ENCODE measurements at places on chromosomes 6 and 20.

DNA sequence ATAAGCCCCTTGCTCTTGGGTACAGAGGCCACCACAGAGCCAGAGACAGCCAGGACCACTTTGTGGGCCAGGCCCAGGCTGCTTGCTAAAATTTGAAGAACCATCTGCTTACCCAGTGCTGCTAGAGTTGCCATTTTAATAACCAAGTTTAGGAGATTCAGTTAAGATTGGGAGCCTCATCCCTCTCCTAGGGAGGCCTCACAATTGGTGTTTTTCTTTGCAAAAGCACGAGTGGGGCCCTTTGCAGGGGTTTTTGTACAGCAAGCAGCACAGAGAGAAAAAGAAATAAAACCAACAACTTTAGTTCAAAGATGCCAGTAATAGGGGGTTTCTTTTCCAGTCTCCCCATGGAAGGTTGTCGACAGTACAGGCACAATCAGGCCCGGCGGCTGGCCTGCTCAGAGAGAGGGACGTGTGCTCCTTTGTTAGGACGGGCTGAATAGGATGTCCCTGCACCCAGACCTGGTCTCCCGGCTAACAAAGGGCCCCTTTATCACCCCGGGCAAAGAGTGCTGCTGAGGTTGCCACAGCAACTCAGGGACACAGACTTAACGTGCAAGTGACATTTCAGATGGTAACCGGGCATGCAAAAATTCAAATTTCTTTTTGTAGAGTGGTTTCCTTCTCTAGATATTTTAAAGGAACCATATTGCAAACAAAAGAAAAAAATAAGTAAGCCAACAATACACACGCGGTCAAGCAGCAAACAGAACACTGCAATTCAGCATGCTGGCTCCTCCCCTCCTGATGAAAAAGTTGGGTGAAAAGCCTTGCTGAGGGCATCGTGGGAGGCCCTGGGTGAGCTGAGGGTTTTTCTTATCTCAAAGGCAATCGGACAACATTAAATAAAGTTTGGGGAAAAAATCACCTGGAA, 10.5 kb upstream of the TOX2 start:
- DNase-seq = no peak

DNA sequence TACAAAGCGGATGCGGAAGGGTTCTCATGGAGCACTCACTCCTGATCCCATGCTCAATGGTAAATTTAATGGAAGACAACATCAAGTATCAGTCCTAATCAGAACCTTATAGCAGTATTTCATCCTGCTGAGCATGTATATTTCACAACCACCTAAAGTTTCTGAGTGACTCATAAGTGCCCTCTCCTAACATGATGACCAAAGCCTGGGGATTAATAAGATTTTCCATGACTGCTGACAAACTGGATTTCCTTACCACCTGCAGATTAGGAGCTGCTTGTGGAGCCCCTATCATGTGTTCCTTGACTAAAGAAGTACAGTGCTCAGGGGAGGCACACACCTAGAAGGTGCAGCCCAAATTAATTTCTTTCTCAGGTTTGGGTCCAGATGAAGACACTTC, 112.8 kb downstream of the INSM1 start:
- DNase-seq = no peak

DNA sequence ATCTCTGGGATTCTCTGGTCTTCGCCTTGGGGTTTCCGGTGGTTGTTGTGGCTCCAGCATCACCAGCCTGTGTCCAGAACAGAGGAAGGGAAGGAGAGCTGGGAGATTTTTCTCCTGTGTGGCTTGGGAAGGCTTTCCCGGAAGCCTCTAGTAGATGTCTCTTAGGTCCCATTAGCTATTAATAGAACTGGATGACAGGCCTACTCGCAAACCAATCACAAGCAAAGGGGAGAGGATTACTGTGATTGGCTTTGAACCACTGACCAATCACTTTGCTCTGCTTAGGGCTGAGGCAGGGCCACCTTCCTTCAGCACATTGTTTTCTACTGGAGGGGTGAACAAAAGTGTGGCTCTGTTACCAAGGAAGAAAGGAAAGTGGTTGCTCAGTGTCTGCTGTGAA, 203.4 kb upstream of the SULF2 start:
- DNase-seq = no peak

- DNase-seq = no peak
These were observed 42.3 kb upstream of the ATXN1 start for GRCh38 chr6:16803294-16804200.

DNA sequence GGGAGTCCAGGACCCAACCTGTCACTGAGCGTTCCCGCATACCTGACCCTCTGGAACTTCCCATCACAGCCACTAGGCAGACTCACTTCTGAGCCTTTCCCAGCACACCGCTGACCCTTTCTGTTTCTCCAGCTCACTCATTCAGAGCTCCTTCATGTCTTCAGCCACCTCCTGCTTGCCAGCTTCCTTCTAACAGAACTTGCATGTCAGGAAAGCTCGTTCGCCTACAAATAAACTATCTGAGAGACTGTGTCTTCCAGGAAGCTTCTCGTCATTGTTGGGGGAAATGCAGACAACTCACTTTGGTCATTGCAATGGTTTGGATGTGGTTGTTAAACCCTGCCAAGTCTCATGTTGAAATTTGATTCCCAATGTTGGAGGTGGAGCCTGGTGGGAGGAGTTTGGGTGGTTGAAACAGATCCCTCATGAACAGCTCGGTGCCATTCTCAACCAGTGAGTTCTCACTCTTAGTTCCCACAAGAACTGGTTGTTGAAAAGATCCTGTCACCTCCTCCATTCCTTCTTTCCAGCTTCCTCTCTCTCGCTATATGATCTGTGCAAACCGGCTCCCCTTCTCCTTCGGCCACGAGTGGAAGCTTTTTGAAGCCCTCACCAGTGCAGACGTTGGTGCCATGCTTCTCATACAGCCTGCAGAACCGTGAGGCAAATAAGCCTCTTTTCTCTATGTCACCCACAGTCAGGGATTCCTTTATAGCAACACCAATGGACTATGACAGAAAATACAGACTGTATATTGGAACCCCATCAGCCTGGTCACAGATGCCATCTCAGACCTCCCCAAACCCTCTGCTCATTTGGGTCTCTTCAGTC, 1.4 kb upstream of the MUC21 start:
- no peak for DNase-seq

DNA sequence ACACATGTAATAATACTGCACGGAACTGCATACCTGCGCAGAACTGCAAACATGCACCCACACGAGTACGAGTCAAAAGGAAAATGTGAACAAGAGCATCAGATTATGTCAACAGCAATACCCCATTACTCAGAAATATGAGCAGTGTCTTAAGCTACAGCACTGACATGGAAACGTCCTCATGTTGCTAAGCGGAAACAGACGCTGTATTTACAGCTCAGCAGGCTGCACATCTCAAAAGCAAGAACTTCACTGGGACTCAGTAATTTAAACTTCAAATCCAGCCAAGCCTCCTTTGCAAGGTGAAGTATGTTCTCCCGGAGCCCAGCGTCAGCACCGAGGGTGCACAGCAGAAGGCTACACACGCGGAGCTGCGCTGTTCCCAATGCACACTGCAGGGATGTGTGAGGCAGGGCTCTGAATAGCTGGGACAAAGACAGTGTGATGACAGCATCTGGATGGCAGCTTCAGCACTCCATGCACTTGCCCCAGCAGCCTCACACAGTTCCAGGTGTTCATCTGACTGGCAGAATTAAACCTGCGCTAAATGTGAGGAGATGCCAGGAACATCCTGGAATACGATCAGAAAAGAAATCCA, 202.8 kb downstream of the WDR27 start:
- DNase-seq = no peak

DNA sequence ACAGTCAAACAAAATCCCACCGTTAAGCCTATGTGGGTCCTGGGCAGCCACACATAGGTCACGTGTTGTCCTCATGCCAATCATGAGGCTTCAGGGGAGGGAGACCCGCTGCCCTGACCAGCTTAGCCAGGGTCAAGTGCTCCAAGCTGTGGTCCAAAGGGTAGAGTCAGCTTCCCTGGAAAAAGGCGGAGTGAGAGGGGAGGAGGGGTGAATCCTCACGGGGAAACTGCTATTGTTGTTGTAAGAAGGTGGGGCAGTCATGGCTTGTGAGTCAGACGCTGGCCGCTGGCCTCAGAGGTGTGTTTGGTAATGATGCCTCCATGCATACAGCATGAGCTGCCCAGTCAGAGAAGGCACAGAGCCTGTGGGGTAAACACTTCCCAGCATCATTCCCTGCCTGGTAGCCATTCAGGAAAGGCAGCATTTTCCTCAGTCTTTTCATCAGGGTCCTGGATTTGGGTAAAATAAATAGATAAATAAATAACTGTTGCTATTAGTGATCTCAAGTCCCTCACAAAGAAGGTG, 8.7 kb downstream of the CST3 start:
- DNase-seq = no peak

DNA sequence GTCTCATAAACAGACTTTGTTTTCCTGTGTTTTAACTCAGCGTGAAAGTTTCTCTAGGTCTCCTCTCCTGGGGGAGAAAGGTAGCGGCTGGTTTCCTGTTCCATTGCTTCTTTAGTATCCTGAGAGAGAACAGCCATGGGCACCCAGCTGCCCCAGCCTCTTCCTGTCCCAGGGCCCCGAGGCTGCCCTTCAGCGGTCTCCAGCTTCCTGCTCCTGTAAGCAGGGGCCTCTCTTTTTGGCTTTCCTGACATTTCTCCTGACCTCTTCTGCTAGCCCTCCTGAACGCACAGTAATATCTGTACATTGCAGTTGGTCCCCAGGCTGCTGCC, 2.4 kb upstream of the SSTR4 start:
- DNase-seq = no peak

DNA sequence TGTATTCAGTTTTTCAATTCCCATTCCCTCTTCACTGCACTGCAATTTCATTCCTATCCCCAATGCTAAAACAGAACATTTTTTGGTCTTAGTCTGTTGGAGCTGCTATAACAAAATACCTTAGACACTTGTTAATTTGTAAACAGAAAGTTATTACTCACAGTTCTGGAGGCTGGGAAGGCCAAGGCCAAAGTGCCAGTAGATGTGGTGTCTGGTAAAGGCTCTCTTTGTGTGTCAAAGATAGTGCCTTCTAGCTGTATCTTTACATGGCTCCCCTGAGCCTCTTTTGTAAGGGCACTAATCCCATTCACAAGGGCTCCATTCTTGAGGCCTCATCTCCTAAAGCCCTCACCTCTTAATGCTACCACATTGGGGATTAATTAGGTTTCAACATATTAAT, 40.0 kb downstream of the PHIP start:
- no peak for DNase-seq

GRCh38 chr20:50200482-50201104, 10.0 kb downstream of the CEBPB start:
- DNase-seq = no peak

- no peak for DNase-seq
These were observed 288.6 kb downstream of the PRKN start for GRCh38 chr6:162438980-162439379.

GRCh38 chr6:89999154-89999553, 104.9 kb downstream of the GJA10 start:
- peak; percentile 77 for DNase-seq

GRCh38 chr6:129748901-129749748, 39.1 kb upstream of the ARHGAP18 start:
- DNase-seq = no peak

GRCh38 chr6:30974490-30975252, 8.8 kb upstream of the MUC21 start:
- DNase-seq = no peak

DNA sequence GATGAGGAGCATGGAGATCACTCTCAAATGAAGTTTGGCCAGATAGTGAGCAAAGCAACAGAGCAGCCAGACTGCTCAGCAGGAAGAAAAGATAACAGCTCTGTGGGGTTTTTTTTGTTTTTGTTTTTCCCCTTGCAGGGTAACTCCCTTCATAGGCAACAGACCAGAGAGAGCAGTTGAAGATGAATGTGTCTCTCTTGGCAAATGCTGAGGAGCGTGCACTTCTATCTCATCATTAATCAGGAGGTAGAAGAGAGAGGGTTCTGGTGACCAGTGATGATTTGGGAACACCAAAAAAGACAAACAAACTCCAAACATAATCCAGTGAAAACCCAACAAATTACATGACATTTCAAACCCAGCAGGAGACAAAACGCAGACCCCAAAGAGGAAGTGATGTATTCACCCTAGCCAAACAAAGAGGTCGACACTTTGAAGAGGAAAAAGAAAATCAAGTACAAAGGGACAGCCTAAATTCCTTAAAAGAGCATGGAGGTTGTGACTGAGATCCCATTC, 66.2 kb upstream of the RREB1 start:
- DNase-seq = peak; percentile 92

DNA sequence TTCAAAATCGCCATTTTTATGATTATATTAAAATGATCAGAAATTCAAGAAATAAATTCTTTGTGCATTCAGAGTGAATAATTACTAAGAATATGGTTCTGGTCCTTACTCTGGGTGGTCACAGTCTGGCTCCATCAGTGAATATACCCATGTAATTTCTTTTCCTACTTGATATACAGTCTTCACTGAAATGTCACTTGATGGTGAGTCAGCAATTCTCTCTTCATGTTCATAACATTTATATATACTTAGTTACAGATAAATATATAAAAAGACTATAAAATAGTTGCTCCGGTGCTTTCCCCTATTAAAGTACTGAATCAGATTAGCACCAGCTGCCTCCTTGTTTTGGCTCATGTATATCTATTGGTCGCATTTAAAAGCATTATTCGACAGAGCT, 56.4 kb upstream of the MTRF1L start:
- DNase-seq = peak; percentile 1

GRCh38 chr20:6469695-6470094, 297.8 kb upstream of the BMP2 start:
- no peak for DNase-seq

DNA sequence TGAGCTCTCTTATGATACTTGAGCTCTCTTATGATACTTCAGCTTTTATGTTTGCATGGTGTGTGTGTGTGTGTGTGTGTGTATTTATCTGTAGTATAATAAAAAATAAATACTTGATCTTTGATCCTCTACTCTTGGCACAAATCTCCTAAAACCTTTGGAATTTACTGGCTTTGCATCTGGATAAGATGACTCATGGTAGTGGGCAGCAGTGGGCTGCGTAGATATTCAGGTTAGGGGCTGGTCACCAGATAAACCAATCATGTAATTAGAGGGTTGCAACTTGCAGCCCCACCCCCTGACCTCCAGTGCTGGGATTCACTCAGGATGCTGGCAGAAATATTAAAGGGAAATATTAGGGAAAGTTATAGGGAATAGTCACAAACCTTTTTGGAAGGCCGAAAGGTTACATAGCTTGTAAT, 151.9 kb upstream of the COL21A1 start:
- no peak for DNase-seq

GRCh38 chr6:148285205-148285604, 57.4 kb upstream of the SASH1 start:
- no peak for DNase-seq

GRCh38 chr20:59190466-59190865, 26.8 kb downstream of the ZNF831 start:
- no peak for DNase-seq
